Activated naive CD4-positive, alpha-beta T cell treated with anti-CD3 and anti-CD28 coated beads for 36 hours (primary cell): ENCODE measurements at places on chromosomes 2 and 18.

GRCh38 chr18:53682796-53683195 is 541.7 kb downstream of the MBD2 start:
- no peak for DNase-seq

GRCh38 chr2:100281521-100282438 is 40.5 kb downstream of the LONRF2 start:
- no peak for DNase-seq

DNA sequence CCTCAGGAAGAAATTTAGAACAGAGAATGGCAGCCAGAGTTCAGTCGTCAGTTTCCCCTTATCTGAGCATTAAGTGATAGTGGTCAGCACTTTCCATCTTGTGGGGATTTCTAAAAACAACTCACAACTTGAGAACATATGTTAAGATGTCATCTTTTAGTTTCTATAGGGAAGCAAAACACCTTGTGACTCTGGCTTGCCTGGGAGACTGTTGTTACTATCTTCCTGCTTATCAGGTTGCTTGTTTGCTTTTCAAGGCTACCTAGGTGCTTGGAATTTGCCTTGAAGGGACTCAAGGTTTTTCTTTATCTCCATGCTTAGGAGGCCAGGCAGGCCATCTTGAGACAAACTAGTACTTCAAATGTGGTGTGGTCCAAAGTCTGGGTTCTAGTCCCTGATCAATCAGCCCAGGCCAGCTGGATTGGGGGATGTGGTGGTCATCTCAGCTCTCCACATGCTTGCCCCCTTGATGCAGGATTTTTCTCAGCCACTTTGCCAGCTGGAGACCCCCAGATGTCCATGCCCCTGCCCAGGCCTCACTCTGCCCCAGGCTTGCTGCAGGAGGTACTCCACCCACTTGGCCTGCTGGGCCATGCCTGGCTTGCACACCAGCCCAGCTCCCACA is 125.9 kb downstream of the LYPD1 start:
- DNase-seq: no peak

GRCh38 chr2:63819256-63819655 is 22.4 kb upstream of the UGP2 start:
- DNase-seq: no peak

DNA sequence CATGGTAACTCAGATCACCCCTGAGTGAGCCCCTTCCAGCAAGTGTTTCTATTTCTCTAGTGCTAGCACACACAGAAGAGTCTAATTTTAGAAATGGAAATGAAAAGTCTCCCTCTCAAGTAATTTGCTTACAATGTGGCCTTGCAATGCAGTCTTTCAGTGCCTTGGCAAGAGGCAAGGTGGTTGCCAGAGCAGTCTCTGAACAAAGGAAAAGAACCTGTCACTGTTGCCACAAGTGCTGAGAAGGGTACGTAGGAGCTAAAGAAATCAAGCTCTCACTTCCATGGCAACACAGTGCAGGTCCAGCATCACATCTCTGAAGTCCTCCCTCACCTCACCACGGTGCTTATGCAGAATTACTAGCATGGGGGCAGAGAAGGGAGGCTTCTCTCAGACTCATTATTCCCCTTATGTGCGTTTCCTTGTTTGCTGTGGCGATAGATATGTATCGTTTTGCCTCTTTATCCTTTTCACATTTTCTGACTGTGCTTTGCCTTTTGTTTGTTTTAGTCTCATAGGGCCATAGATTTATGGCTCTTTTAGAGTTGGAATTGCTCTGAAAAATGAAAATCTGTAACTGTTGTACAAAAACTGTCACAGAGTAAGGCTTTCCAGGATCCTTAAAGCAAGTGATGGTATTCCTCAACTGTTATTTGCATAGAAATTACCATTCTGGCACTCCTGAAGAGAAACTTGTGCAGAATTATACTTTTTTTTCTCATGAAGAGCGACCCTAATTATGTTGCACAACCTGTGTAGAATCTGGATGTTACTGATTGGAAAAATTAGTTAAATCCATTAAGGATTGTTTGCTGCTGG is 164.8 kb downstream of the CCDC85A start:
- no peak for DNase-seq

- no peak for DNase-seq
Observed at GRCh38 chr2:241773511-241774418, 2.9 kb upstream of the GAL3ST2 start.

GRCh38 chr2:149561309-149561926 is 26.2 kb downstream of the MMADHC start:
- peak; percentile 17 for DNase-seq

DNA sequence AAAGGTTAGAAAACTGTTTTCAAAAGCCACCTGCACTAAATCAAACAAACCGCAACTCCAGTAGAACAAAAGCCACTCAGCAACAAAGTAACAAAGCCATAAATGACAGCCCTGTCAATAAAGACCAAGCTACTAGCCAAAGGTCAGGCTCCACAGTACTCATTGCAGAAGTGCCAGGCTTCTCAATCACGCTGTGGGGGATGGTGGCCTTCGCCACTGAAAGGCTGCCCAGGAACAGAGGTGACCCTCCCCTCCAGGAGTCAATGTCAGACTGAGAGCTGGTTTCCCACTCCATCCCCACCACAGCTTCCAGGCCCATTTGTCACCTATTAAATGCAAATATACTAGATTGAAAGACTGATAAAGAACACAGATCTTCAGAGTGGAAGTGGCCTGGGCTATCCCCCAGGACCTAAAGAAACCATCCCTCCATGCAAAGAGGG is 5.9 kb downstream of the ATP8B1 start:
- no peak for DNase-seq

GRCh38 chr2:71784734-71785511 is 331.6 kb downstream of the DYSF start:
- DNase-seq: no peak

DNA sequence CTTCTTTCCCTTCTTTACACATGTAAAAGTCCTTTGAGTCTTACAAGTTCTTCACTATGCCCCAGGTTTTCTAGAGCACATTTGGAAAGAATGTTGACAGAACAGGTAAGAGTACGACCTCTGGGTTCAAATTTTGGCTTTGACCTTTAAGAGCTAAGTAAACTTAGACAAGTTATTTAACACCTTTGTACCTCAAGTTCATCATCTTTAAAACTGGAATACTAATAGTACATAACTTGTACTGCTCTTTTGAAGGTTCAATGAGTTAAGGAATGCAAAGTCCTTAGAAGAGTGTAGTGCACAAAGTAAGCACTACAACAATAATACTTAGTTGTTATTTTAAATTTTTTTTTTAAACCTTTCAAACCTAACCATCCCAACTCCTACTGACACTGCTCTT is 156.6 kb downstream of the TMEFF2 start:
- DNase-seq: no peak

GRCh38 chr2:28750316-28751251 is 1.0 kb upstream of the PPP1CB start:
- DNase-seq: peak; percentile 51

- DNase-seq: no peak
Observed at GRCh38 chr2:197784956-197785941, at the start of gene BOLL. TSS of gene BOLL (minus strand) at chr2:197785319. CDS start at chr2:197781850, 3,469 bp downstream.

GRCh38 chr18:8084160-8084559 is 517.0 kb downstream of the PTPRM start:
- DNase-seq: peak; percentile 5

DNA sequence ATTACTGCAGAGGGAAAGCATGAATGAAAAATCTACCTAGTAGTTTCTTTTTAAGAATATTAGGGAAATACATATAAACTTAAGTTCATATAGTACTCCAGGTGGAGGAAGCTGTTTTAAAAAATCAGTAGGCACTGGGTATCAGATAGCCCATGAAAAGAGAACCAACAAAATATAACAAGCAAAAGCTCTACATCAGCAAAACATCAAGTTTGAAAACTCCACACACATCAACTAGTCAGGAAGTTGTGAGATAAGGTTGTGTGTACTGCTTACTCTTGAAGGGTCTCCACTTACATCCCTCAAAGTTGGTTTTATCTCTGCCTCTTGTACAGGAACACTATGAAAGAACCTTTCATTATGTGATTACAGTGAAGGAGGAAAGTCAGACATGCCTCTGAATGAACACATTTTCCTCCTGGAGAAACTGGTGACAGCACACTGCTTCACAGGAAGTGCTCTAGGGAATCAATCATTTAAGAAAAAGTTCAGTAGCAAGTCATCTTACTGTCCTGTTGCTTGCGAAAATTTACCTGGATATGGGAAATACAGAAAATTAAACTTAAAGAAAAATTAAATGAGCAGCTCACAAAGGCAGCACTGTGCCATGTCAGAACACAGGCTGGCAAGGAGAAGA is 57.7 kb downstream of the THADA start:
- DNase-seq: no peak

DNA sequence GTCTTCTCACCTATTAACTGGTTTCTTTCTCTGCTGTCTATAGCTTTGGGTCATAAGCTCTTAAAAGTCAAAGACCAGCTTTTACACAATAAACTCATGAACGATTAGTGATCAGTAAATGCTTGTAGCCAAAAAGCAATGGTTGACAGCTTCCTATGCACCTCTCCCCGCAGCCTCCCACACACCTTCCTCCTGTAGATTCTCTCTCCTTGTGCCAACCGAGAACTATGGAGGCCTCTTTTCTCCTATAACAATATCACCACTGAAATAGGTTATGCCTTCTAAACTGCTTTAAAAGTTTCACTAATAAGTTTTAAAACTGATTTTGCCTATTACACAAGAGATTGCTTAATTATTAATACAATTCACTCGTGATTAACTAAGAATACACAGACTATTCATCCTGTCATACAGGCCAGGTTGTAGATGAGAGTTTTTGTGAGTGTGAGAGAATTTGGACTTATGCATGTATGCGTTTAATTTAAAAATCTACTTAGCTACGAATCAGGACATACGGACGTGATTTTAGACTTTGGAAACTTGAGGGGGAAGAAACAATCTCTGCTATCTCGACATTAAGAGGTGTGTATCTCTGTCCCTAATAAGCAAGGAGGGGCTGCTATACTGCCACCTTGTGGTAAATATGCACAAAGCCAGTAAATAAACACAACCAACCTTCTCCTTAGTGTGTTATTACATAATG is 229.1 kb upstream of the RBBP8 start:
- peak; percentile 13 for DNase-seq

DNA sequence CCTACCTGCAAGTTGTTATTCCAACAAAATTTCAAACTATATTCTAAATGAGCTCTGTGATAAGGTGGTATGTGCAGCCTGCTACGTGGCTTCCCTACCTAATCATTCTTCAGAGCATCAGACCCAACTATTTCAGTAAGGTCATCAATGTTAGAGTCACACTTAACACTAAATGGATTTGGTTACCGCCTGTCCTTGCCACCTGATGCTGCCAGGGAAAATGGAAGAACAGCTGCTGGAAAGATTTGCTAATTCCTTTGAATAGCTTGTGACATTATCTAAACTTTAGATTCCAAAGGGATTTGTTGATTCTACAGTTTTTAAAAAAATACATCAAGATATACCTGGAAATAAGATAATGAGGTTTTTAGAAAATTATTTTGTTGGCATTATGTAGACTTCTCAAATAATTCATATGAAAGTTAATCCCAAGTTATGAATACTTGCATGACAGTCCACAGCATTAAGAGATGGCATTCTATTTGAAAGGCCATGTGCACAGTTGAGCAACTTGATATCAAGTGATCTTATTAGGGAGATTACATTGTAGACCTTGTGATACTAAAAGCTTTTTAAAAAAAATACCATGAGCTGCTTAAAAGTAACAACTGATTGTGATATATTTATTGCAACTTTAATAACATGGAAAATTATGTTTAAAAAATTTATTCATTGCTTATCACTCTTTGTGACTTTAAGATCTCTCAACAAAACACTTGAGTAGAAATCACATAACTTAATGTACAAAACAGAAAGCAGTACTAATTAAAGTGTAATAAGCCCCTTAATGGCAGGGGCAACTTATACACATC is 98.3 kb upstream of the UGP2 start:
- no peak for DNase-seq

DNA sequence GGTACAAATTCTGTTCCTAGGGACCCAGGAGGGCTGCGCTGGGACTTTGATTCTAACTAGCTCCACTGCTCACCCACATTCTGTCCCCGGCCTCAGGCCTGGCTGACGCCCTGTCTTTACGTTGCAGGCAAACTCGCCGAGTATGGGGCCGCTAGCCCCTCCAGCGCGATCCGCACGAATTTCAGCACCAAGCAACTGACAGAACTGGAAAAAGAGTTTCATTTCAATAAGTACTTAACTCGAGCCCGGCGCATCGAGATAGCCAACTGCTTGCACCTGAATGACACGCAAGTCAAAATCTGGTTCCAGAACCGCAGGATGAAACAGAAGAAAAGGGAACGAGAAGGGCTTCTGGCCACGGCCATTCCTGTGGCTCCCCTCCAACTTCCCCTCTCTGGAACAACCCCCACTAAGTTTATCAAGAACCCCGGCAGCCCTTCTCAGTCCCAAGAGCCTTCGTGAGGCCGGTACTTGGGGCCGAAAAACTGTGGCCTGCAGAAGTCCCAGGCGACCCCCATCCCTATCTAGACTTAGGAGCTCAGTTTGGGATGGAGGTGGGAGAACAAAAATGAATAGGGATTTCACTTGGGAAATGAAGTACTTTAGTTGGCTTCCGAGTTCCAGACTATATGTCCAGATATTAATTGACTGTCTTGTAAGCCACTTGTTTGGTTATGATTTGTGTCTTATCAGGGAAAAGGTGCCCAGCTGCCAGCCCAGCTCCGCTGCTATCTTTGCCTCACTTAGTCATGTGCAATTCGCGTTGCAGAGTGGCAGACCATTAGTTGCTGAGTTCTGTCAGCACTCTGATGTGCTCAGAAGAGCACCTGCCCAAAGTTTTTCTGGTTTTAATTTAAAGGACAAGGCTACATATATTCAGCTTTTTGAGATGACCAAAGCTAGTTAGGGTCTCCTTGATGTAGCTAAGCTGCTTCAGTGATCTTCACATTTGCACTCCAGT is 1.5 kb downstream of the HOXD1 start:
- no peak for DNase-seq

DNA sequence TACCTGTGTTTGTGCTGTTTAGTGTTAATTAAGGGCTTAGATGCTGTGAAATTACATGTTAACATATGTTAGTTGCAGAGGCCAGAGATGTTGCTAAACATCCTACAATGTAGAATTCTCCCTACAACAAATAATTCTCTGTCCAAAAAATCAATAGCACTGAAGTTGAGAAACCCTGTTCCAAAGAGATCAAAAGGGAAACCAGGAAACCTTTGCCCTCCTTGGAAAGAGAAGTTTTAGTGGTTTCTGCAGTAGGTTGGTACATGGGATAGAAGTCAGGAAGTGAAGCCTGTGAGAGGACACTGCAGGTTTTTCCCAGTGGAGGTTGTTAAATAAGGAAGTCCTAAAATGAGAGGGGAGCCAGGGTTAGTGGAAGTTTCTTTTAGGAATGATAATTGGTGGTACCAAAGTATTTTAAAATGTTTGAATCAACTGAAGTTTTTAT is 6.3 kb upstream of the RMDN2 start:
- DNase-seq: no peak

GRCh38 chr2:78779761-78780160 is 245.7 kb upstream of the REG3G start:
- DNase-seq: no peak

DNA sequence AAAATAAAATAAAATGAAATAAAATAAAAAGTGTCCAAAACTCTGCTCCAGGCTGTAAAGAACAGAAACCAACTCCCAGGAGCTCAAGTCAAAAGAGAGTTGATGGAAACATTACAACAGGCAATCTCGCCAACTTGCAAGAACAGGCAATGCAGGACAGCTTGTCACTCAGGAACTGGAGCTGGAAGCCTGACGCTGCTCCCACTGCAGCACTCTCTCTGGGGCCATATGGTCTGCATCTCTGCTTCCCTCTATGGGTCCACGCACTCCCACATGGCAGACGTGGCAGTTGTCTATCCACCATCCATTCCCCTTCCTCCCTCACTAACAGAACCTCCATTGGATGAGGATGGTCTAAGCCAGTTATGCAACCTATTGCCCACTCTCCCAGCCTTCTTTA is 23.3 kb upstream of the ARPC2 start:
- DNase-seq: no peak

GRCh38 chr2:100921685-100922161 is 80.4 kb upstream of the RPL31 start:
- DNase-seq: no peak
